ENCODE measurements at places on chromosomes 7 and 10. TPM values are rescaled to one million over a fixed set of nuclear protein-coding genes. Genes with fewer than 3 reads are reported as not detected.

DRGX gene
- not detected for total RNA-seq

- DNase-seq: no peak
- no peaks in the 10 kb centered on the region for H3K36me3 ChIP-seq
- no peak overlapping the region for H3K4me3 ChIP-seq
- no peaks in the 10 kb centered on the region for H3K27me3 ChIP-seq
- H3K27ac ChIP-seq: no peak overlapping the region
These were observed 40.9 kb upstream of the PAPSS2 start for GRCh38 chr10:87618566-87619423.

KIAA1217 gene
- total RNA-seq: not detected

GRCh38 chr7:97842006-97842405, 30.2 kb downstream of the ASNS start:
- no peaks in the 10 kb centered on the region for H3K27me3 ChIP-seq
- no peak overlapping the region for H3K27ac ChIP-seq
- no peaks in the 10 kb centered on the region for H3K36me3 ChIP-seq
- no peaks in the 10 kb centered on the region for H3K4me1 ChIP-seq
- no peak overlapping the region for H3K4me3 ChIP-seq

DNA sequence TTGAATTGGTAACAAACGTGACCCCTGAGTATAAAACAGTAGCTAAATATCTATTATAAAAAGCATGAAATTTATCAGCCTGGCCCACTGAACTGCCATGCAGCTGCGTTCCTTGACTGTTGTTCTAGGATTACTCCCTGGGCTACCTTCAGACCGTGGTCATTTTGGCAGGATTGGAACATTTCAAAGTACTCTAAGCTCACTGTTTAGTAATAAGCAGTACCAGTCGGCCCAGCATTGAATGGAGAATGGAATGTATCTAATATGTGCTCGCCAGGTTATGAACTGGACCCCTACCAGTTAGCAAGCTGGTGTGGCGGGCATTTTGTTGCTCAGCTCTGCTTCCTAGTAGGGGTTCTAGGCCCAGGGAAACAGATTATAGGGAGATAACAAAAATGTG, 112.2 kb downstream of the SEMA3C start:
- H3K4me3 ChIP-seq: no peak overlapping the region
- H3K4me1 ChIP-seq: no peaks in the 10 kb centered on the region
- H3K36me3 ChIP-seq: no peaks in the 10 kb centered on the region
- no peaks in the 10 kb centered on the region for H3K27me3 ChIP-seq
- no peak overlapping the region for H3K27ac ChIP-seq

DNA sequence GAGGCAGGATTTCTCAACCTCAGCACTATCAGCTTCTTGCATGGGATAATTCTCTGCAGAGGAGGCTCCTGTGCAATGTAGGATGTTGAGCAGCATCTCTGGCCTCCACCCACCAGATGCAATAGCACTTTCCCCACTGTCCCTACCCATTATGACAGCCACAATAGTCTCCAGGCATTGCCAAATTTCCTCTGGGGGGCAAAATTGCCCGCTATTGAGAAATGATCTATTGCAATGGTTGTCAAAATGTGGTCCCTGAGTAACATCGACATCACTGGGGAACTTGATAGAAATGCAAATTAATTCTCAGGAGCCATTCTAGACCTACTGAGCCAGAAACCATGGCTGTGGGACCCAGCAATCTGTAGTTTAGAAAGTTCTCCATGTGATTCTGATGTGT, 7.0 kb downstream of the KCNK18 start:
- H3K4me3 ChIP-seq: no peak overlapping the region
- H3K4me1 ChIP-seq: no peaks in the 10 kb centered on the region
- no peak for DNase-seq
- no peaks in the 10 kb centered on the region for H3K36me3 ChIP-seq
- no peak overlapping the region for H3K27ac ChIP-seq

DNA sequence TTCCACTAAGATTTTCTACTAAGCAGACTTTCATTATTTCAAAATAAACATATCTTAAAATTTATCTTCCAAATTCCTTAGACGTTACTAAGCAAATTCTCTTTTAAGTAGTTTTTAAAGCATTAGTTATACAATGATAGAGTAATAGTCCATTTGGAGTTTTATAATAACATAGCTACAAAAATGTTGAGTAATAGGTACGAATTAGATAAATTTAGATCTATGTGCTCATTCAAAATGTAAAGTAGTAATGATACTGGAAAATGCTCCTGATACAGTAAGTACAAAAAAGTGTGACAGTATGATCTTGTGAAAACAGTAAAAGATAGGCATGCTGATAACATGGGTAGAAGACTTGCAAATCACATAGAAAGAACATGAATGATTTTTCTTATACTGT, 4.5 kb downstream of the DMTF1 start:
- no peaks in the 10 kb centered on the region for H3K36me3 ChIP-seq
- no peak overlapping the region for H3K27ac ChIP-seq
- no peak for DNase-seq
- H3K27me3 ChIP-seq: no peaks in the 10 kb centered on the region
- peaks cover 48% of the 10 kb centered on the region for H3K4me1 ChIP-seq

GRCh38 chr7:129359638-129360037, 74.6 kb upstream of the STRIP2 start:
- no peak overlapping the region for H3K27ac ChIP-seq
- no peaks in the 10 kb centered on the region for H3K36me3 ChIP-seq
- no peaks in the 10 kb centered on the region for H3K4me1 ChIP-seq
- DNase-seq: no peak

DNA sequence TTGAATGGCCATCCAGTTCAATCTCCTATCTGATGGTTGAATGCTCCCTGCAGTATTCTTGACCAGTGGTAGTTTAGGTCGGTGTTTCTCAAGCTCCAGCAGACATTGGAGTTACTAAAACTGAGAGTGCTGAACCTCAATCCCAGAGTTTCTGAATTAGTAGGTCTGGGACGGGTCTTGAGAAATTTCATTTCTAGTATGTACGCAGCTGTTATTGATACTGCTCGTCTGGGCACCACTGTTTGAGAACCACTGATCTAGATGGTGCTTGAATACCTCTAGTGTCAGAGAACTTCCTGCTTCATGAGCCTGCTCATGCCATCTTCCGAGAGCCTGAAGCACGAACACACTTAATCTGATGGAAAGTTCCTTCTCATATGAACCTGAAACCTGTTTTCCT, 99.4 kb upstream of the CREB5 start:
- H3K27me3 ChIP-seq: no peaks in the 10 kb centered on the region
- H3K4me1 ChIP-seq: no peaks in the 10 kb centered on the region
- no peak overlapping the region for H3K4me3 ChIP-seq
- no peaks in the 10 kb centered on the region for H3K36me3 ChIP-seq

CSTF2T gene
- total RNA-seq: 29.3 TPM

MMP21 gene
- total RNA-seq: 0.11 TPM

GRCh38 chr7:90727412-90727811, 131.3 kb downstream of the CDK14 start:
- no peaks in the 10 kb centered on the region for H3K36me3 ChIP-seq
- H3K4me3 ChIP-seq: no peak overlapping the region
- H3K27me3 ChIP-seq: no peaks in the 10 kb centered on the region
- no peak for DNase-seq

DNA sequence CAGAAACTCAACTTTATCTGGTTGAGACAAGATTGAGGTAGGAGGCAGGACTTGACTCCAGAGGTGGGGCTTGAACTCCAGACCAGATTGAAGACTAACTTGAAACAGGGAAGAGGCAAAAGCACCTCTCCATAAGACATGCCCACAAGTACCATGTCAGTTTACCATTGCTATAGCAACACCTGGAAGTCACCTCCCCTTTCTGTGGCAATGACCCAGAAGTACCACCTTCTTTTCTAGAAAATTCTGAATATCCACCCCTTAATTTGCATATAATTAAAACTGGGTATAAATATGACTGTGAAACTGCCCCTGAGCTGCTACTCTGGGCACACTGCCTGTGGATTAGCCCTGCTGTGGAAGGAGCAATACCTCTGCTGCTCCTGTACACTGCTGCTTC, 4.9 kb upstream of the TOMM7 start:
- H3K27me3 ChIP-seq: no peaks in the 10 kb centered on the region
- H3K36me3 ChIP-seq: no peaks in the 10 kb centered on the region
- no peak overlapping the region for H3K27ac ChIP-seq
- no peak for DNase-seq

DNA sequence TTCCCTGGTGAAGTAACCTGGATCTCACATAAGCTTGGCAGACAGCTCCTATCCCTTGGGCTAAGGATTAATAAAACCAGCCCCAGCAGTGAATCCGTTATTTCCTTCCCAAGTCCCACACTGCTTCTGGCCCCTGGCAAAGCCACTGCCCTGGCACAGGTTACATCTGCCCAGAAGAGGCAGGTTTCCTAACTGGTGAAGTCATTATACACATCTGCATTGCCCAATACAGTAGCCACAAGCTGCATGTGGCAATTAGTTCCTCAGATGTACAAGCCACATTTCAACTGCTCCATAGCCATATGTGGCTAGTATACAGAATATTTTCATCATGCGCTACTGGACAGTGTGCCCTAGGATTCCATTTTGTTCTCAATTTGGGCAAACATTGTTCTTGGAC, 273.0 kb downstream of the GRM8 start:
- no peaks in the 10 kb centered on the region for H3K27me3 ChIP-seq
- no peaks in the 10 kb centered on the region for H3K4me1 ChIP-seq
- DNase-seq: no peak
- no peaks in the 10 kb centered on the region for H3K36me3 ChIP-seq

GRCh38 chr10:30798646-30799185, 169.2 kb upstream of the LYZL2 start:
- no peaks in the 10 kb centered on the region for H3K36me3 ChIP-seq
- H3K27ac ChIP-seq: no peak overlapping the region
- H3K4me3 ChIP-seq: no peak overlapping the region
- H3K27me3 ChIP-seq: no peaks in the 10 kb centered on the region

CLRN3 gene
- not detected for total RNA-seq

EBF3 gene
- not detected for total RNA-seq

LRRC17 gene
- total RNA-seq: not detected

DNA sequence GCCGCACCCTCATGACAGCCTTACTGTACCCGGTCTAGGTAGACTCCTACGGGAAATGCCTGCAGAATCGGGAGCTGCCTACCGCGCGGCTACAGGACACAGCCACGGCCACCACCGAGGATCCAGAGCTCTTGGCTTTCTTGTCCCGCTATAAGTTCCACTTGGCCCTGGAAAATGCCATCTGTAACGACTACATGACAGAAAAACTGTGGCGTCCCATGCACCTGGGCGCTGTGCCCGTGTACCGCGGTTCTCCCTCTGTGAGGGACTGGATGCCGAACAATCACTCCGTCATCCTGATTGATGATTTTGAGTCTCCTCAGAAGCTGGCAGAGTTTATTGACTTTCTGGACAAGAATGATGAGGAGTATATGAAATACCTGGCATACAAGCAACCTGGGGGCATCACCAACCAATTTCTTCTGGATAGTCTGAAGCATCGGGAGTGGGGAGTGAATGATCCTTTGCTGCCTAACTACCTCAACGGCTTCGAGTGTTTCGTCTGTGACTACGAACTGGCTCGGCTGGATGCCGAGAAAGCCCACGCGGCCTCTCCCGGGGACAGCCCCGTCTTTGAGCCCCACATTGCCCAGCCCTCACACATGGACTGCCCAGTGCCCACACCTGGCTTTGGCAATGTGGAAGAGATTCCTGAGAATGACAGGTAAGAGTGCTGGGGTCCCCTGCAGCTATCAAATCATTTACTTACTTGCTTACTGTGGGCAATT, 8.5 kb upstream of the CHCHD1 start:
- H3K27me3 ChIP-seq: no peaks in the 10 kb centered on the region
- peak overlapping the region; percentile 92 for H3K4me3 ChIP-seq
- H3K36me3 ChIP-seq: peaks cover 38% of the 10 kb centered on the region

DNA sequence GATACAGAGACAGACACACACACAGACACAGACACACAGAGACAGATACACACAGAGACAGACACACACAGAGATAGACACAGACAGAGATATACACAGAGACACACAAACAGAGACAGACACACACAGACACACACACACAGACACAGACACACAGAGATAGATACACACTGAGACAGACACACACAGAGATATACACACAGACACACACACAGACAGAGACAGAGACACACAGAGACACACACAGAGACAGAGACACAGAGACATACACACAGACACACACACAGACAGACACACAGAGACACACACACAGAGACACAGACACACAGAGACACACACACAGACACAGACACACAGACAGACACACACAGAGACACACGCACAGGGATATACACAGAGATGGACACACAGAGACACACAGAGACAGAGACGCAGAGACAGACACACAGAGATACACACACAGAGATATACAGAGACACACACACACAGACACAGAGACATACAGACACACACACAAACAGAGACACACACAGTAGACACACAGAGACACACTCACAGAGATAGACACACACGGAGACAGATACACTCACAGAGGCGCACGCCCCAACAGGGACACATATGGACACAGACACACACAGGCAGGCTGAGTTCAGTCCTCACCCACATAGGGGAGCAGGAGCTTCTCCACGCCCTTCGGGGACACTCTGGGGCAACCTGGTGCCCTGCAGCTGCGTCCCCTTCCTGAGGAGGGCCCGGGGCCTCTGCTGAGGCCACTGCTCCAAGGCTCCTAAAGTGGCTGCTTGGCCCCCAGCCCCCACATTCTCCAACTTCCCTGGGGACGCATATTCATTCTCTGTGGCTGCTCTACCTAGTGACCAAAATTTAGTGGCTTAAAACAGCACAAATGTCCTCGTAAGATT, 10.3 kb upstream of the PPP2R2D start:
- H3K27me3 ChIP-seq: no peaks in the 10 kb centered on the region
- DNase-seq: no peak
- H3K36me3 ChIP-seq: no peaks in the 10 kb centered on the region
- H3K4me3 ChIP-seq: no peak overlapping the region
- no peak overlapping the region for H3K27ac ChIP-seq

PKD1L1 gene
- total RNA-seq: 0.18 TPM

DNA sequence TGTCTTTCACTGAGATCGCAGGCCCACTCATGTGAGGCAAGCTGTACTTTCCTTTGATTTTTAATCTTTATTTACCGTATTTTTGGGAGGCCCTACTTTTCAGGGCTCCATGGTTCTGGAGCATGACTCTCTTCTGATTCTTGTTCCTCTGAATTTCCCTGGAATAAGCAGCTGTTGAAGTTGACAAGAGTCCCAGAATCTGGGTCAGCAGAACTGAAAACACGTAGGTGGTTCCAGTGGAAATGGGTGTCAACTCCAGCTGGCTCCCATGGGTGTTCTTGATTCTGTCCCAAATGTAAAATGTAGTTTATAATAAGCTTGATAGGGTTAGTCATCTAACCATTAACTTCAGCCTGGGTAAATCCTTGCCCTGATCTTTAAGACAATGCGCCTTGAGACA, 409.4 kb downstream of the GATA3 start:
- DNase-seq: no peak
- H3K4me3 ChIP-seq: no peak overlapping the region
- no peaks in the 10 kb centered on the region for H3K27me3 ChIP-seq
- no peaks in the 10 kb centered on the region for H3K36me3 ChIP-seq
- no peaks in the 10 kb centered on the region for H3K4me1 ChIP-seq

TET1 gene
- 0.63 TPM for total RNA-seq
